ENCODE measurements at places on chromosomes 6 and 20. TPM values are rescaled to one million over a fixed set of nuclear protein-coding genes. Genes with fewer than 3 reads are reported as not detected.

DNA sequence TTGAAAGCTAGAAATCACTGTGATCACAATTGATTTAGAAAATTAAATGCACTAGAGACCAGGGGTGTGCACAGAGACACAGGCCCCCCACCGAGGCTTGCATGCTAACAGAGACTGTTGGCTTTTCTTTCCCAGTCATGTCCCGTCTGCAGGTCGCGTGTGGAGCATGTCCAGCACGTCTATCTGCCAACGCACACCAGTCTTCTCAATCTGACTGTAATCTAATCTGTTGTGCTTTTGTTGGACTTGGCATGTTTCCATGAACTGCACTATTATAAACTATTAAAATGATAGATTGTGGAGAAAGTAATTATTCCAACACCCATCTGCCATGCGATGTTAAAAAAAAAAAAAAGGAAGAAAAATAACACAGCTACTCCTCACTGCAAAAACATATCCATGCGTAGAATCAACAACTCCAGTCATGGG lies 17.7 kb downstream of the MYLIP start:
- no peaks in the 10 kb centered on the region for H3K27me3 ChIP-seq
- no peak overlapping the region for H3K27ac ChIP-seq
- no peak for DNase-seq
- no peak overlapping the region for H3K4me3 ChIP-seq

The RBPJL gene
- total RNA-seq, result not detected

DNA sequence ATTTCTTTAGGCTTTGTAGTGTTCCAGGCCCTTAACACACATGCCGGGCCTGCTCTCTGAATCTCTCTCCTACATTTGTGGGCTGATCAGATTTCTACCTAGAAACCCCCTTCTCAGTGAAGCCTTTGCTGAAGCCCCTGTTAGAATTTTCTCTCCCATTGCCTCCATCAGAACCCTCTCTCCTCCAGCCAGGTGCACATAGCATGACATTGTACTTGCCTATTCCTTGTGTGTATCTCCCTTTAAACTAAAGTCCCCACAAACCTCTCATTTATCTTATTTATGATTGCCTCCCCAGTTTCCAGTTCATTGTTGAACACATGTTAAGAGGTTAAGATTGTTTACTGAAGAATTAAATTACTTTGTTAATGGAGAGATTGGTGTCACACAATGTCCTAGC lies 325.5 kb upstream of the CITED2 start:
- no peaks in the 10 kb centered on the region for H3K4me1 ChIP-seq
- H3K27me3 ChIP-seq, result no peaks in the 10 kb centered on the region
- no peak overlapping the region for H3K4me3 ChIP-seq
- no peak overlapping the region for H3K27ac ChIP-seq

GRCh38 chr20:49291200-49291599 lies 13.3 kb upstream of the ZNFX1 start:
- H3K27me3 ChIP-seq, result no peaks in the 10 kb centered on the region
- H3K4me3 ChIP-seq, result no peak overlapping the region
- H3K27ac ChIP-seq, result peak overlapping the region; percentile 25
- H3K36me3 ChIP-seq, result peaks cover 48% of the 10 kb centered on the region
- no peak for DNase-seq

- peaks cover 37% of the 10 kb centered on the region for H3K4me1 ChIP-seq
- H3K36me3 ChIP-seq, result peaks cover 9% of the 10 kb centered on the region
- H3K27ac ChIP-seq, result peak overlapping the region; percentile 25
- no peak overlapping the region for H3K4me3 ChIP-seq
- DNase-seq, result no peak
Observed at GRCh38 chr20:35821807-35822242, 50.0 kb downstream of the PHF20 start.

The MYLK4 gene
- total RNA-seq, result 0.37 TPM

DNA sequence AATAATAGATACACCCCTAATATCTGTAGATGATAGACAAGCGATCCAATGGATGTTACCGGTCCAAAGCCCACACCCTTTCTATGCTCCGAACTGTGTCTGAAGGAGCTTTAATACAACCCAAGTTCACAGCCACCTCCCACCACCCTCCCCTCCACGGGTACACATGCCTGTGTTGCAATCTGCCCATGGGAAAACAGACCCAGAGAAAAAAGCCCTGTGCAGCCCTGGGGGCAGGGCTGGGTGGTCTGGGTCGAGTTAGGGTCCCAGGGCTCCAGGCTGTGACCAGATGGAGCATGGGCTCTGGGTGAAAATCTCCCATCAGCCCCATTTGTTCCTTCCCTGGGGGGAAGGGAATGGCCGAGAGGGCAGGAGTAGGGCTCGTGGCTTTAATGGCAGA lies 65.8 kb downstream of the BANF2 start:
- H3K4me1 ChIP-seq, result no peaks in the 10 kb centered on the region
- no peak overlapping the region for H3K4me3 ChIP-seq
- no peak overlapping the region for H3K27ac ChIP-seq

- DNase-seq, result no peak
- H3K27ac ChIP-seq, result no peak overlapping the region
- peaks cover 3% of the 10 kb centered on the region for H3K36me3 ChIP-seq
- H3K4me3 ChIP-seq, result no peak overlapping the region
- H3K4me1 ChIP-seq, result peaks cover 57% of the 10 kb centered on the region
Observed at GRCh38 chr20:21554376-21554890, 40.6 kb upstream of the NKX2-2 start.

GRCh38 chr6:66418906-66419305 lies 711.9 kb upstream of the EYS start:
- H3K36me3 ChIP-seq, result peaks cover 1% of the 10 kb centered on the region
- H3K27me3 ChIP-seq, result no peaks in the 10 kb centered on the region
- H3K4me3 ChIP-seq, result no peak overlapping the region
- H3K4me1 ChIP-seq, result no peaks in the 10 kb centered on the region
- H3K27ac ChIP-seq, result no peak overlapping the region

- DNase-seq, result peak; percentile 38
- H3K27ac ChIP-seq, result no peak overlapping the region
- no peaks in the 10 kb centered on the region for H3K27me3 ChIP-seq
- H3K4me1 ChIP-seq, result peaks cover 7% of the 10 kb centered on the region
- H3K36me3 ChIP-seq, result no peaks in the 10 kb centered on the region
- no peak overlapping the region for H3K4me3 ChIP-seq
Observed at GRCh38 chr20:13119583-13119982, 101.5 kb upstream of the ISM1 start.

DNA sequence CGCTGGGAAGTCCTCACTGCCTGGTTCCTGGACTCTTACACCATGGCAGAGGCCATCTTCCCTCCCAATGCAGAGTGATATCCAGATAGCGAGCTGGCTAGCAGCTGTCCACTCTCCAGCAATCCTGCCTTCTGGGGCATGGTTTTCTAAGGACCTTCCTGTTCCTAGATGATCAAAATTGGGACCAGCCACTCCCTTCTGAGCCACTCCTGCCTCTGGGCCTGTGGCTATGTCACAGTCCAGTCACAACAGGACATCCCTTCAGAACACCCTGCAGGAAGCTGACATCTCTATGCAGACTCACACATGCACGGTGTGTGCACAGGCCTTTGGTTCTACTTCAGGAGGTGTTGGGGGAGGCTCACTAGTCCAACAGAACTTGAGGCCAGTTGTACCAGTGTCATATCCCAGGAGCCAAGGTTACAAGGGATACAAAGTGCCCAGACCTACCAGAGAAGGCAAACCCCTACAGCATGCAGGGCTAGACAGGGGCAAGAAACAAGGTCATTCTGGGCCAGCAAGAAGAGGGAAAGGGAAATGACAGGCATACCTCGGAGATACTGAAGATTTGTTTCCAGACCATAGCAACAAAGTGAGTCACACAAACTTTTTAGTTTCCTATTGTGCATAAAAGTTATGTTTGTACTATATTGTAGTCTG lies 2.7 kb upstream of the MCCD1 start:
- H3K36me3 ChIP-seq, result peaks cover 13% of the 10 kb centered on the region
- H3K27me3 ChIP-seq, result no peaks in the 10 kb centered on the region
- H3K4me3 ChIP-seq, result no peak overlapping the region
- no peaks in the 10 kb centered on the region for H3K4me1 ChIP-seq
- DNase-seq, result no peak
- H3K27ac ChIP-seq, result peak overlapping the region; percentile 6

DNA sequence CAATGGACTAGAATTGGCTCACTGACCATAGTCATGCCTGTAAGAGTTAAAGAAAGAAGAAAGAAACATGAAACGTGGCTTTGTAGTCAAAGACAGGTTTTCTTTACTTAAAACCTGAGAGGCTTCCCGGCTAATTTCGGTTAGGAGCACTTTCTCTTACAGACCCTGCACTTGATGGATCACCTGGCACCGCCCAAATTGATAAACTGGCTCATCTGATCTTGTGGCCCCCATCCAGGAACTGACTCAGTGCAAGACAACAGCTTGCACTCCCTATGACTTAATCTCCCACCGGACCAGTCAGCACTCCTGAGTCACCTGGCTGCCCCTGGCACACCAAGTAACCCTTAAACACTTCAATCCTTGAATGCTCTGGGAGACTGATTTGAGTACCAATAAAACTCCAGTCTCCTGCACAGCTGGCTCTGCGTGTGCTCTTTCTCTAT lies 12.3 kb downstream of the TMEM14B start:
- no peaks in the 10 kb centered on the region for H3K27me3 ChIP-seq
- DNase-seq, result no peak
- H3K4me3 ChIP-seq, result no peak overlapping the region
- no peak overlapping the region for H3K27ac ChIP-seq
- peaks cover 3% of the 10 kb centered on the region for H3K36me3 ChIP-seq
- peaks cover 23% of the 10 kb centered on the region for H3K4me1 ChIP-seq

DNA sequence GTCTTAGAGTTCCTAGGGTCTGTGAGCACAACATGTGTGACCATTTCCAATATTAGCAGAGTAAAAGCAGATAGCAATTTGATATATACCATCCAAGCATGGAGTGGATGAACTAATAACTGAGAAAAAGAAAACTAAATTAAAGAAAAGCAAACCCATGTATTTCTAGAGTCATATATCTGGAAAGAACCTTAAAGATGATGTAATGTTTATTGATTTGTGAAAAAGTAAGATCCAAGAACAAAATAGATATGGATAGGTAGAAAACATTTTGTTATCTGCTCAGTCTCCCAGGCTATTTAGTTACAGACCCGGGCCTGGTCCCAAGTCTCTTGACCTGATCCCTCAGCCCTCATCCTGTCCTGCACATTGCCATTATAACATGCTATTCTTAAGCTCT lies 526.8 kb downstream of the EPM2A start:
- H3K27me3 ChIP-seq, result no peaks in the 10 kb centered on the region
- H3K4me1 ChIP-seq, result no peaks in the 10 kb centered on the region
- DNase-seq, result no peak
- no peaks in the 10 kb centered on the region for H3K36me3 ChIP-seq
- H3K4me3 ChIP-seq, result no peak overlapping the region

The SMIM26 gene
- total RNA-seq, result 87.7 TPM

DNA sequence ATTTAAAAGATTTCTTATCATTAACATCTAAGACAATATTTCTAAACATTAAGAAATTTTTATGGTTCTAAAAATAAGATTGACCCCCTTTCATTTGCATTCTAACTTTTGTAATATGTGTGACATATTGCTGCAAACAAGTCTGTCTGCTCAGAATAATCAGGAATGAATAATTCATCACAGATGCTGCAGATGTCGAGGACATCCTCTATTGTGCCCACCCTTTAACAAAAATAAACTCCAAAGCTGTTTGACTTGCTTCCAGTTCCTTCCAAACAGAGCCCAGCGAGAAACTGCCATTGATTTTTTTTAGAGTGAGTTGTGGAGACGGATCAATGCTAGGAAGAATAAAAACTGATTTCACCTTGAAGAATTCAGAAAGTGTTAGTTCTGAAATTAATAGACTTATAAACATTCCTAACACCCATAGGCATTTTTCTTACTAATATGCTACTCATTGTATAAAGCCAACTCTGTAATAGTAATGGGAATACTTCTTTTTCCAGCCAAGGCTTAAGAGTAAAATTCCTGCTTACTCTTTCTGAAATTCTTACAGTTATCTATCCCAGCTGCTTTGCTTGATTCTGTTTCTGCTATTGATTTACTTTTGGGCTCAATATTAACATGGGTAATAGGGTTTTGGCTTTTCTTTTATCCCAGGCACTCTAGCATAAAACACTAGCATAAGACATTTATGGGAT lies 244.8 kb upstream of the FAM83B start:
- DNase-seq, result no peak
- no peaks in the 10 kb centered on the region for H3K36me3 ChIP-seq
- H3K4me1 ChIP-seq, result no peaks in the 10 kb centered on the region

DNA sequence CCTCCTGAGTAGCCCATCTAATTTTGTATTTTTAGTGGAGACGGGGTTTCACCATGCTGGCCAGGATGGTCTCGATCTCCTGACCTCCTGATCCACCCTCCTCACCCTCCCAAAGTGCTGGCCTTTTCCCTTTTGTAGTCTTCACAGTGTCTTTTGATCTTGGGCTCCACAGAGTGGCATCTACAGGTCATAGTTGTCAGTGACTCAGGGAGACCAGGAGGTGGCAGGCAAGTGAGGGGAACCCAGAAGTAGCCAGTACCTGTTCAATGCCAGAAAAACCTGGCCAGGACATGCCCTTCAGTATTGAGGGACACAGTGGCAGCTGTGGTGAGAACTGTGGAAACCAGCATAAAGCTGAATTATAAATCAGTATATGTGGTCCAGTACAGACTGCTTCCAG lies 19.6 kb downstream of the RPP21 start:
- no peaks in the 10 kb centered on the region for H3K4me1 ChIP-seq
- peaks cover 72% of the 10 kb centered on the region for H3K27me3 ChIP-seq
- no peak for DNase-seq
- H3K4me3 ChIP-seq, result no peak overlapping the region
- H3K27ac ChIP-seq, result no peak overlapping the region

The RSPO3 gene
- total RNA-seq, result not detected

DNA sequence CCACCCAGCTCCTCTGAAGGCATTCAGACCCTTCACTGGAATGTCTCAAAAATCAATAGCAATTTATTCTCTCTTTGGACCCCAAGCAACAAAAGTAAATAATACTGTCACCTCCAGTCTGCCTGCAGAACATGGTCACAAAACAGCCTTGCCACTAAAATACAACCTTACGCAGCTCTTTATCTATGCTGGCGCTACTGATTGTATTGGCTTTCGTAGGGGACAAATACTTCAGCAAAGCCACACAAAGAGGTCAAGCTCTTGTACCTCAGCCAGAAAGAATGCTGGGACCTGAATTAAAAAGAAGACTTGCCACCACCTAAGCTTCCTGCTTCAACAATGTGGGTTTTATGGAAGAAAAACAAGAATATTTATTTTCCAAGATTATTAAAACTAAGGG lies 57.2 kb downstream of the PRKN start:
- no peak for DNase-seq
- H3K27ac ChIP-seq, result no peak overlapping the region
- H3K4me3 ChIP-seq, result no peak overlapping the region
- no peaks in the 10 kb centered on the region for H3K4me1 ChIP-seq
- H3K27me3 ChIP-seq, result no peaks in the 10 kb centered on the region
- H3K36me3 ChIP-seq, result no peaks in the 10 kb centered on the region

The TAF11 gene
- 29.1 TPM for total RNA-seq

The PNLDC1 gene
- total RNA-seq, result 0.37 TPM

- no peak for DNase-seq
- H3K4me1 ChIP-seq, result peaks cover 3% of the 10 kb centered on the region
- peaks cover 26% of the 10 kb centered on the region for H3K27me3 ChIP-seq
- no peak overlapping the region for H3K4me3 ChIP-seq
- H3K36me3 ChIP-seq, result peaks cover 15% of the 10 kb centered on the region
- no peak overlapping the region for H3K27ac ChIP-seq
Observed at GRCh38 chr20:2814076-2814475, 711 bp upstream of the C20orf141 start.

The JAG1 gene
- total RNA-seq, result 1.0 TPM
